Neural crest cell (in vitro differentiated cells): ENCODE measurements at places on chromosomes 6 and 20. TPM values are rescaled to one million over a fixed set of nuclear protein-coding genes. Genes with fewer than 3 reads are reported as not detected.

Gene TMEM217
- total RNA-seq: 0.82 and 0.86 TPM in 2 replicates

- no peaks in the 10 kb centered on the region for H3K27me3 ChIP-seq
- no peak overlapping the region for H3K4me3 ChIP-seq
- no peaks in the 10 kb centered on the region for H3K36me3 ChIP-seq
- H3K4me1 ChIP-seq: no peaks in the 10 kb centered on the region
- DNase-seq: no peak
Observed at GRCh38 chr6:124738482-124738881, 223.8 kb upstream of the RNF217 start.

Gene PSORS1C2
- total RNA-seq: not detected in 2 replicates

Gene TCP11
- total RNA-seq: not detected in 2 replicates

GRCh38 chr6:82367704-82368103 lies 4.1 kb downstream of the TPBG start:
- DNase-seq: no peak
- peaks cover 27% of the 10 kb centered on the region for H3K27me3 ChIP-seq
- peaks cover 25% of the 10 kb centered on the region for H3K4me1 ChIP-seq
- H3K4me3 ChIP-seq: no peak overlapping the region

DNA sequence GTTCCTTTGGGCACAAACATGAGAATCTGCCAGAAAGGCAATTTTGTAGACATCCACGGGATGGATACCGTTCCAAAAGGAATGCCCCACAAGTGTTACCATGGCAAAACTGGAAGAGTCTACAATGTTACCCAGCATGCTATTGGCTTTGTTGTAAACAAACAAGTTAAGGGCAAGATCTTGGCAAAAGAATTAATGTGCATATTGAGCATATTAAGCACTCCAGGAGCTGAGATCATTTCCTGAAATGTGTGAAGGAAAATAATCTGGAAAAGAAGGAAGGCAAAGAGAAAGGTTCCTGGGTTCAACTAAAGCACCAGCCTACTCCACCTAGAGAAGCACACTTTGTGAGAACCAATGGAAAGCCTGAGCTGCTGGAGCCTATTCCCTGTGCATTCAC lies 103.9 kb upstream of the ARG1 start:
- no peak overlapping the region for H3K27ac ChIP-seq
- H3K36me3 ChIP-seq: no peaks in the 10 kb centered on the region

DNA sequence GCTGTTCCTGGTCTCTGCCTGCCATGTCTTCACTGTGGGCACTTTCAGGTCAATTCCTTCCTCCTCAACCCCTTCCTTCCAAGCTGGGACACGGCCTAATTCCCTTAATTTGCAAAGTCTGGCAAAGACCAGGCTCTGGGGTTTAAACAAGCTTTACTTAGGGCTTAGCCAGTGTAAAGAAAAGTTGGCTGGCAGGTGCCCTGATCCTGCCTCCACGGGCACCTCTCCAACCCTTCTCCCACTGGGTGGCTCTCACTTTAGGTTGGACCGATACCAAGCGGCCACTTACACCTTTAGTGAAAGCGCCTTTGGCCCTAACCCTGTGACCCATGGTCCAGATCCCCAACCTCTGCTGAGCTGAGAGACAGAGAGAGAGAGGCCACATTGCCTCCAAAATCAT lies 13.7 kb upstream of the MLN start:
- no peak overlapping the region for H3K4me3 ChIP-seq
- peaks cover 9% of the 10 kb centered on the region for H3K27me3 ChIP-seq
- H3K4me1 ChIP-seq: peaks cover 12% of the 10 kb centered on the region
- H3K36me3 ChIP-seq: no peaks in the 10 kb centered on the region
- H3K27ac ChIP-seq: no peak overlapping the region
- DNase-seq: no peak

Gene ULBP2
- 0.23 and 0.30 TPM in 2 replicates for total RNA-seq
